Fibroblast of pulmonary artery (primary cell): ENCODE measurements at places on chromosomes 3 and 15.
A peak's percentile ranks its signal among the peaks of the same experiment; 100 is the strongest.

DNA sequence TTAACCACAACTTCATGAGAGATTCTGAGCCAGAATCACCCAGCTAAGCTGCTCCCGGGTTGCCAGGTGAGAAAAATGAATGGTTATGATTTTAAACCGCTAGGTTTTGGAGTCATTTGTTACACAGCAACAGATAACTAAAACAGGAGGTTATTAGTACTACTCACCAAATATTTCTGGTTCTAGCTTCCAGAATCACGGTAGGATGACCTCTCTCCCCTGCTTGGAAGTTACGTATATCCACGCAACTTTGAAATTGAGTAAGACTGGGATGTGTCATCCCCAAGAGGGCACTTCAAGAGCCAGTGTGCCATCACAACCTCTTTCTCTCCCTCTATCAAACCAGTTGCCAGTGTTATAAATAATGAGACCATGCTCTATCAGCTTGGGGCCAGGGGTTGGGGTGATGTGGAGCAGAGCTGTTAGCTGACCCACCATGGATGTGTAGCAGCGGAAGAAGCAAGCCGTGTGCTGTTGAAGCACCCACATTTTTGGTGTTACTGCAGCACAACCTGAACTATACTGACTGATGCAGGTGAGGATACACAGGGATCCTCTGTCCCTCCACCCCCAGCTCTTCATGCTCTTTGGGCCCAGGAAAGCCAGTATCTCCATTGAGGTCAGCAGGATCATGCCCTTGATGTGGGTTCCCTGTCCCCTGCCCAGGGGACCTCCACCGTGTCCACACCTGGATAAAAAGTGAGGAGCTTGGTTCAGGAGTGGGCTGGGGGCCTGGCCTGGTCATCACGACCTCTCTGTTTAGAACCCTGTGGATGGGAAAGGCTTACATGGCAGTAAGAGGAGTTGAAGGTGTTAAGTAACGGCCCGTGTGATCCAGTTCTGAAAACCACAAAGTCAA lies 19.4 kb upstream of the ALDH1A3 start:
- no peak for DNase-seq

DNA sequence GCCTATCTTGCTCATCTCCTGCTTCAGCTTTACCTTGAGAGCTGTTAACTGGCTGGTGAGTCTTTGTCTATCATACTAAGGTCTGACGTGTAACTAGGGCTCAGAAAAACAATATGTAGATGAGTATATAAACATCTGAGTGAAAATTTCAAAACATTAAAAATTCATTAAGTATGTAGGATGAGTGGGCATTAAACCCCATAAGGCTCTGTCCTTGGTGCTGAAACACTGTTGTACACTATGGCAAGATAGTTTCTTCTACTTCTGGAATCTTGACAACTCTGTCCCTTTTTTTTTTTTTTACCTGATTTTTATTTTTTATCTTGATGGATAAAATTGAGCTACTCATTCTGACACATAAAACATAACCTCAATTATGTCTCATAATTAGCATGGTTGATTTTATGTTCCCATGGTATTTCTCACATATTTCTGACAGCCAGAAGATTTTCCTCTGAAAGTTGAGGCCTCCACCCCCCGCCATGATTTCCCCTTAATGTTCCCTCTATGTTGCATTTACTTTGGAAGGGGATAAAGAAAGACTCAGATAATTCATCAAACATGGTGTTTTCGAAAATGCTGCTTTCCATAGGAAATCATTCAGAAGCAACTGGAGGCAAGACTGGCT lies 54.3 kb downstream of the DGKG start:
- peak; percentile 75 for DNase-seq

DNA sequence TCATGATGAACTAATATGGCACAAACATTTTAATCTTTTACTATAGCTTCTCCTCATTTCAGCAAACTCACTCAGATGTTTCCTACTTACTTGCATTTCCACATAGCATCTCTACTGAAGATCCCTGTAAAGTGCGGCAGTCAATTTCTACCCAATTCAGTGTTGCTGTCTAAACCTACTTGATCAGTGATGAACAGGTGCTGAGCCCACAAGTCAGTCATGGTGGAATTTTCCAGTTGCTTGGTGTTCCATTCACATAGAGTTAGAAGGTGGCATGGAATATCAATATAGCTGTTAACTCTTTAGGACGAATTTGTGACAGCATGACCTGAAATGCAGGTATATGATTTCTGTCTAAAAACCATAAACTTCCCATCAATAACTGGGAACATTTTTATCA lies 22.7 kb downstream of the MRPL3 start:
- no peak for DNase-seq

DNA sequence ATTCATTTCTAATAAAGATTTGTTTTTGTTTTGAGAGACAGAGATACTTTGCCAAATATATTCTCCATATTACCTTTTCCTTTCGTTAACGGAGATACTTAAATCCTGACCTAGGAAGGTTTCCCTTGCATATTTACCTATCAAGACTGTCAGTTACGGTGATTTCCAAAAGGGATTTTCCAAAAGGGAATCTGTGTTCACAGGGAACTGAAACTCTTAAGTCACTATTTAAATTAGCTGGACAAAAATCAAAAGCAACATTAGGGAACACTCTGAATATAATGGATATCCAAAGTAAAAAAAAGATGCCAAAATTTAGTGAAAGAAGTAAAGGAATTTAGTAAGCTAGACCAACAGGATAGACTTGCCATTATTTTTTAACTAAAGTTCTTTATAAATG lies 576 bp downstream of the LRRFIP2 start:
- DNase-seq = no peak

DNA sequence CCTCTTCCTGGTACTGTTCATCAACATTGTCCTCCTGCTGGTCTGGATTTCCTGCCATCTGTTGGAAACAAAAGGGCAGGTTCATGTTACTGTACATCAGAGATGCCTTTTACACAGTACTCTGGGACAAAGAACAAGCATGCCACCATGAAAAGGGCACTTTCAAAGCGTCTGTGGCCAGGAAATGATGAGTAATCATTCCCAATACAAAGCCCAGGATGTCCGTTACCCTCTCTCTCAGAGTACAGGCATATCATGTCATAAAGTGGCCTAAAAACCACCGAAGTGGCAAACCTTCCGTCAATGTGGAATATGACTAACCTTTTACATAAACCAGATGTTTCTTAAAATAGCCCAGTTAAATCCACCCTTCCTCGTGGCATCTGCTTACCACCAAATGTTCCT lies 71.2 kb downstream of the GOLIM4 start:
- peak; percentile 89 for DNase-seq

DNA sequence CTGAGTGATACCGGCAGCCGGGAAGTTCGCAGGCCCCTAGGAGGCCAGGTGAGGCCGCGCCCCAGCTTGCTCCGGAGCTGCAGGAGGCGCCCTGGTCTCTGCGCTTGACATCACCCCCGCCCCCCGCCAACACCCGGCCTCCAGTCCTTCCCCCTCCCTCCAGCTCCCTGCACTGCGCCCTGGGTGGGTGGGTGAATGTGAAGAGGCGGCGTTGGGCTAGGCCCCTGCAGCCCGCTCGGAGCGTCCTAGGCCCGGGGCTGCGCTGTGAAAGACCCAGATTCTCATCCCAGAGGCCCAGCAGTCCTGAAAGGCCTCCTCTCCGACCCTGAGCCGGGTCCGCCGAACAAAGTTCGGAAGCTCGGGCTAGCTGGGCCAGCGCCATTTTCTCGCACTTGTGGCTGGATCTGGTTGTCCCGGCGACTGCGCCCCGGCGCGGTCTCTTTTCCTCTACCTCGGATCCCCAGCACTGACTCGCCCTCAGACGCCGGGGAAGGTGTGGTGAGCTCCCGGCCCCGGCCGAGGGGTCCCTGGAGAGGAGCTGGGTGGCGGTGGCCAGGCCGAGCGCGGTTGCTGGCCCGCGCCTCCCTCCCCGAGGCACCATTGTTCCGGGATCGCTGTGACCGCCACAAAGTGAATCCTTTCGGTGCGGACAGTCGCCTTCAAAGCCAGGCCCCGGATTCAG lies 12.9 kb downstream of the ZIC4 start:
- no peak for DNase-seq

DNA sequence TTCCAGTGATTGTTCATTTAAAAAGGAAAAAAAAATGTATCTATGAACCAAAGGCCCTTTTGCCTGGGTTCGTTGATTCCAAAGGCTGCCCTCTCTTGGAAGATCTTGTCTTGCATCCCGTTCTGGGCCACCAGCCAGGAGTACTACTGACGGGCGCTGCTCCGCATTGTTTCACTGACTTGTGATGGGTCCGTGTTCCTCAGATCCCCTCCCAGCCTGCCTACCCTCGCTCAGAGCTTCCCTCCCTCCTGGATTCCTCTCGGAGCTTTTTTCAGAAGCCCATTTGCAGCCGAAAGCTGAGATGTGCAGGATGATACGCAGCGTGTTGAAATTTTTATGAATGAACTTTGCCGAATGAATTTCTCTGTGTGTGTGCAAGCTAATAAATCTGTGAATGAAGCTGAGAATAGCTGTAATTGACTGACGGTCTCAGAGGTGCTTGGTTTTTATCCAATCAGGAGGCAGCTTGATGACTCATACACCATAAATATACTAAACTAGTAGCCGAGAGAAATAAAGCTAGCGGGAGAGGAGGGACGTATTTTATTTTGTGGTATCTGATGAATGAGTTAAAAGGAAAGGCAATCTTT lies at the start of gene SHC4:
Gene SHC4, minus strand, starts transcription at position 396 of the 590 bp plus-strand sequence. CDS start 904 bp downstream, outside the sequence.
- DNase-seq = peak; percentile 88

DNA sequence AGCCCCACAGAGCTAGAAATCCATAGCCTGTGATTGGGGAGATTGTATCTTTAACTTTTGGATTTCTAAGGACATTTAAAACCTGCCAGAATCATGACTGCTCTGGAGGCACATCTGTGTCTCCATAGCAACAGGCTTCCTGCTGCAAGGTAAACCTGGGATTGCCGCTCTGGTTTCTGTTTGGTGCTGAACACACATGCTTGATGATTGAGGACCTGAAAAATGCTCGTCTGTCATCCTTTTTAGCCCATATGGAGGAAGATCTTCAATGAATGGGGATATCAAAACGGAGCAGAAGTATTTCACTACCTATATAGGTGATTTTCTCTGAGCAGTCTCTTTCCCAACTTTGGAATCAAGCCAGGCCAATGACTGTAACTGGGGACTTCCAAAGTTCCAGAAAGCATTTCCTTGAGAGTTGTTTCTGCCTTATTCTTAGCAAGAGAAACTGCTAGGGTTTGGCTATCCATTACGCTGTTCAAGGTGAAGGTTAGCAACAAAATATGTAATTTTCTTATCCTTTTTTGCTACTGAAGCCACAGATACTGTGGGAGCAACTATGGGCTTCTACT lies 96.5 kb upstream of the TNIK start:
- DNase-seq = no peak

- no peak for DNase-seq
These were observed 69.7 kb downstream of the CHCHD6 start for GRCh38 chr3:126773783-126774182.

GRCh38 chr3:30621576-30621975 lies 15.2 kb downstream of the TGFBR2 start:
- DNase-seq = no peak

- no peak for DNase-seq
These were observed 176.4 kb downstream of the ISL2 start for GRCh38 chr15:76512971-76513370.

- DNase-seq = no peak
These were observed 134.2 kb upstream of the NSMCE3 start for GRCh38 chr15:29403772-29404171.

DNA sequence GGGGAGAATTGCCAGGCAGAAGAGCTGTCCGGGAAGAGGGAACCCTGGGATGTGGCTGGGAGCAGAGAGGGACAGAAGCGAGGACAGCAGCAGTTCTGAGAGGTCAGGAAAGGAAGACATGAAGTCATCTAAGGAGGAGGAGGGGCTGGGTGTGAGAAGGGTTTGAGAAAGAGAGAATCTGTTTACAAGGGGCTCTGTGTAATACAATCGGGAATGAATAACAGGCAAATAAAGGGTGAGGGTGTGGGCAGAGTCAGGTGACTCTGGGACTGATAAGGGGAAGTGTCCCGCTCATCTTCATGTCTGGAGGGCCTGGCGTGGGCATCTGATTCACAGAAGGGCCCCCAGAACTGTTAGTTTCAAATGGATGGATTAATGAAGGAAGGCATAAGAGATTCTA lies 191.3 kb downstream of the XXYLT1 start:
- DNase-seq = no peak

DNA sequence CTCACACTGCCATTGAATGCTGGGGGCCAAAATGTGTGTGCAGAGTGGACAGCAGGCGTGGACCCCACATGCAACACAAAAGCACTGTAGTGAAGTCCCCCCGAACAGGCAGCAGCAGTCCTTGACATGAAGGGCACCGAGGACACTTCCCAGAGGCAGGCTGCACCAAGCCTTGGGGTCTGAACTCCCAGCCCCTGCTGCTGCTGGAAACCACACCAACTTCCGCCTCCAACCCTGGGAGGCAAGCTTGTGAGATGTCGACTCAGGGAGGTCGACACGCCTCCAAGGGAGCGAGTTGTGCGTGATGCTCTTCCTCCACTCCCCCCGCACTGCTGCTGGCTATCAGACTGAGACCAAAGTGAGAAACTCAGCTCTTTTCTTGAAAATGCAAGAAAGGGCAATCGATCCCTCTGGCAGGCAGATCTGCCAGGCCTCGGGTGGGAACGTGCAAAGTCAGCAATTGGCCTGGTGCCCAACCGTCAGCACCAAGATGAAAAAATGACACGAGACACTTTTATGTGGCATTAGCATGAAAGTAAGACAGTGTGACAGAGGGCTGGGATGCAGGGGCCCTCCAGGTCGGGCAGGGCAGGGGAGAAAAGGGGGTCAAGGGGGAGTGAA lies 43.6 kb downstream of the WHAMM start:
- no peak for DNase-seq

- no peak for DNase-seq
These were observed 539.4 kb downstream of the CADM2 start for GRCh38 chr3:85498177-85498576.

DNA sequence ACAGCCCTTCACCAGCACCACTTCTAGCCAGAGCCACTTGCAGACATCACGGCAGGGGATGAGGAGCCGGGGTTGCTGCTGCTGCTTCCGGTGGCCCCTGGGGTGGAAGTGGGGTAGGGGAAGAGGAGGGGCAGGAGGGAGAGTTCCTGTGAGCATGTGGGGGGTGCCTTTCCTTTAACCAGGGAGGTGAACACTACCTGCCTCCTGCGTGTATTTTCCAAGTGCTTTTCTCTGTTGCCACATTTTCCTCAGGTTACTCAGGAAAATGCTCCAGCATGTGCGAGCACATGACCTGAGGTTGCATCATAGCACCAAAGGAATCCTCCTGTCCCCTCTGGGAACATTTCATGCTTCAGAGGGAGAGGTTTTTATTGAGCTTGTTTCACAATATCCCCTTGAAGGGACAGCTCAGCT lies 12.2 kb upstream of the SACM1L start:
- peak; percentile 84 for DNase-seq

GRCh38 chr3:150739877-150740645 lies 22.9 kb downstream of the SIAH2 start:
- no peak for DNase-seq

- peak; percentile 58 for DNase-seq
These were observed 2.0 kb upstream of the TOPBP1 start for GRCh38 chr3:133663569-133664313.

DNA sequence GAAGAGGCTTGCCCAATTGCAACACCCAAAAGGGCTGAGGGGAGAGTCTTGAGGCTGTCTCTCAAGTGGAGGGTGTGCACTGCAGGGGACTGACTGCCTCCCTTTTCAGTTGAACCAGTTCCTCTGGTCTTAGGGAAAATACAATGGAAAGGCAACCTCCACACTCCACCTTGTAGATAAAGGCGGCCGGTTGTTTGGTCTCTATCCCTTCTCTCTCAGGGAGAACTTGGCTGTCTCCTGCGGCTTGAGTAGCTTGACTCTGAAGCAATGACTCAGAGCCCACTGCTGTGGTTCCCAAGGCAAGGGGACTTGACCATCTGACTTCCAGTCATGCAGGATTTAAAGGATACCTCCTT lies 143.2 kb upstream of the UMPS start:
- DNase-seq = no peak
